SK-N-SH treated with all-trans-retinoic acid at 6 μM for 48 hours (cell line): ENCODE measurements at places on chromosomes 7 and 10.

DNA sequence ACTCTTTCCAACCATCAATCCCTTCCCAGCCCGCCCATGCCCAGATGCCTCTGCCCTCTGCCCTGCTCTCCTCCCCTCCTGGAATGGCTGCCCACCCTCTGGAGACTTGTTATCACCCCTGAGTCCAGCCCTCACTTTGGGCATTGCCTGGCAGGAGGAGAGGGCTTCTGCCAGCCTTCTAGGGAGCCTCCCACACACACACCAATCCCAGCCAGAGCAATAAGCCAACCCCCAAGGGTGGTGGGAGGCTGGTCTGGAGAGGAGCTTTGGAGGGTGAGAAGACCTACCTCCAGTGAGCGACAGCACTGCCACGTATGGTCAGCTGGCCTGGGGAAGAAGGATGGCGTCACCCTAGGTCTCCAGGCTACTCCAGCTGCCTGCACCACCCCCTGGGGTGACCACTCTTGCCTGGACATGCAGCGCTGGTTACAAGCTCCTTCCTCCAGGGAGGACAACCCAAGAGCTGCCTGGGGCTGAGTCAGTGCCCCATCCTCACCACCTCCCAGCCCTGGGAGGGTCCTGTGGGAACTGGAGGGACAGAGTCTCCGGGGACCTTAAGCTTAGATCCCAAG, 8.4 kb downstream of the C10orf105 start:
- no peak for ATAC-seq

GRCh38 chr7:115844857-115845256, 185.7 kb downstream of the TFEC start:
- ATAC-seq, result no peak

- ATAC-seq, result no peak
Observed at GRCh38 chr7:113622796-113623195, 296.0 kb downstream of the PPP1R3A start.

GRCh38 chr7:108291791-108292440, 161.8 kb upstream of the LAMB4 start:
- ATAC-seq, result peak; percentile 49; the same call in 2 of the 3 replicates

DNA sequence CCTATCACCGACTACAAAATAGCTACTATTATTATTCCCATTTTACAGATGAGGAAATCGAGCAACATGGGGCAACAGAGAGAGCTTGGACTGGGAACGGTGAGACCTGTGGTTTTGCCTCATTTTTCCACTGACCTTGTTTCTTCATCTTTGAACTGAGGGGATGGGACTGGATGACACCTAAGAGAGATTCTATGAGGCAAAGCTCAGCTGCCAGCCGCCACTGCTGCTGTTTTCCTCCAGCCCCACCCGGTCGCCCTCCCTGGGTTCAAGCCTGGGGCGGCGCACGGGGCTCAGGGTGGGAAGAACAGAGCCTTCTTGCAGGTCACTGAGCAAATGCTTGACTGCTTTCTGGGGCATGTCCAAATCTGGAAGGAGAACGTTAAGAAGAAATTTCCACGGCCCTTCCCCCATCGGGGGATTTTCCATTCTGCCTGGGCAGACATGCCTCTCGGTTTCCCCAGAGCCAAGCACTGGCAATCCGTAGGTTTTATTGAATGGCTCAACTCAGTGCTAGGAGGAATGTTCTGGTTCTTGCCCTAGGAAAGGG, 12.3 kb downstream of the DDIT4 start:
- ATAC-seq, result no peak

GRCh38 chr7:149398195-149398820, 62.6 kb downstream of the ZNF777 start:
- ATAC-seq, result peak; percentile 45

GRCh38 chr10:945778-946177, 14.3 kb upstream of the LARP4B start:
- ATAC-seq, result no peak

DNA sequence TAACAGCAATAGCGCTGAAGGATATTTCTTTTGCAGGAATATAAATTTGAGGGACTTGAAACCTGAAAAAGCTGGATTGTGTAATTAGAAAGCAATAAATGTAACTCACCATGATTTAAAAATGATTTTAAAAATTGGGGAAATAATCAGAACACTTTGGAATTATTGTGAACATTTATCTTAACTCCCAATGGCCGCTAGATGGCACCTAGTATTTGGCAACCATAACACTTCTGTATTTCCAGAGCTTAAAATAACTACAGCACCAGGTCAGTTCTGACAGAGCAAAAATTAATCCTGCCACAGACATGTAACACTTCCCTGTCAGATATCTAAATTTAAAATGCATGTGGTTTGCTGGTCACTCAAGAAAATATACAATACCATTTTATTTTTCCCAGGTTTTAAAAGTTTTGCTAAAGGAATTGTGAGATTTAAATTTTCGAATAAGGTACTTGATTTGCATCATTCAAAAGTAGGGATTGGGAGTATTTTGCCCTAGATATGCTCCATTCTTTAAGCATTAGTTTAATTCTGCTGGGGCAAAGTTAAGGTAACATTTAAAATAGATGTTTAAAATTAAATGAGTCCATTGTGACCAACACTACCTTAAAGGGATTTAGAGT, 144.5 kb downstream of the PPP1R3A start:
- ATAC-seq, result peak; percentile 80

DNA sequence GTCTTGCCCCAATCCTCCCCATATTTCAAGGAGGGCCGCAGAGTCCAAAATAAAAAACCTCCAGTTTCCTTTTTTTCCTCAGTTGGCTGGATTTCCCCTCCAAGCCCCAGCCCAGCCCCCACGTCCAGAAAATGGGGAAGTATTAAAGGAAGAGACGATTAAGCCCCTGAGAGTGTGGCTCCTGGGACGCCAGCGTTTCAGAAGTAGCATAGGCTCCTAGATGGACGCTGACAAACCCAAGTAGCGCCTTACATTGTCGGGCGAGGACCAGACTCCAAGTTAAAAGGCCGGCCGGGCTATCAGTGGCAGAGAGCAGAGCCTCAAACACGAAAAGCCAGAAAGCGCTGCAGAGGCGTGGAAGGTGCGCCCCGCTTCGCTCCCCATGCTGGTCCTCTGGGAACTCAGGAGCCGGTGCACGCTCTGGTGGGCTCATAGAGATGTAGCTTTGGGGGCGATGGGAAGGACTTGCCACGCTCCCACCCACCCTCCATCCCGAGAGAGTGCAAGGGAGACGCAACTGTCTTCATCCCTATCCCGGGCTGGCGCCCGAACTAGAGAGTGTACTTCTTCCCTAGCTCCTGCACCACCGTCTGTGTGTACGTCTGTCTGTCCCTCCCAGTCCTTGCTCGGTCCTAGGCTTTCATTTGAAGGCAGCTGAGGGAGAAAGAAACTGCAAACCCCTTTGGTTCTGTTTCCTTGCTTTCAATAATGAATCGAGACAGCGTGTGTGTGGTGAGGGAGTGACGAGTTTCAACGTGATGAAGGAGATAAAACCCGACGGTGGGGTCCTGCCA, 6.3 kb upstream of the EMX2 start:
- 0 out of 3 replicates have a peak, but pooled peaks have one; percentile 4 for ATAC-seq

DNA sequence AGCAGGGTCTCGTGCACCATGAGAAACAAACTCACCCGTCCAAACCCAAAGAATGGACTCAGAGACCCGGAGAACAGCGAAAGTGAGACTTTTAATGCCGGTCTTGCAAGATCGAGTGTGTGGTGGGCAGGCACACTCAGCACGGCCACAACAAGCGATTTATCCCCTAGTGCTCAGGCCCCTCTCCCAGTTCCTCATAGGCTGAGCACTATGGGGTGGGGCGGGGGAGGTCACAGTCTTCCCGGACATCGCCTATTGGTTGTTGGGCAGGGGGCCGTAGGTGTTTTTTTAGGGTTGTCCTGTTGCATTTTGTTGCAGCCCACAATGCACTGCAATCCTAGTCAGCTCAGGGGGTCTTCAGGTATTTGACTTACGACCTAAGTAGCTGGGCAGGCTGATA, 608.3 kb upstream of the FOXK1 start:
- ATAC-seq, result no peak

DNA sequence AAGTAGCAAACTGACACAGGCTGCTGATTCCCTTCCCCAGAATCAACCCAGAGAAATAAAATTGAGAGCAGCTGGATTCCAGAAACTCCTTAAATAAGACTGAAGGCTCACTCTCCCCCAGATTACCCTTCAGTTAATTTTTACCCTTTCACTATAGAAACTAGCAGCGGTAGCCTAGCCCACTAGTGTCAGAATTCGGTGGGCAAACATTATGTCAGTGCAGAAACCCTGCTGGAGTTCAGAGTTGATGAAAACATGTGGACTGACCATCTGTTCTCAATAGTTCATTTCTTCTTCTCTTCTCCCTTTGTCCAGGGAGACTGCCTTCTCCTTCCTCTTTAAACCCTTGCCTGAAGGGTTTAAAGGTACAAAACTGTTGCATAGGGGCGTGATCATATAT, 100.1 kb downstream of the PODXL start:
- ATAC-seq, result no peak

- ATAC-seq, result no peak
Observed at GRCh38 chr7:72032934-72033333, 379.2 kb downstream of the CALN1 start.

GRCh38 chr7:38855386-38855785, 53.6 kb downstream of the VPS41 start:
- ATAC-seq, result no peak

DNA sequence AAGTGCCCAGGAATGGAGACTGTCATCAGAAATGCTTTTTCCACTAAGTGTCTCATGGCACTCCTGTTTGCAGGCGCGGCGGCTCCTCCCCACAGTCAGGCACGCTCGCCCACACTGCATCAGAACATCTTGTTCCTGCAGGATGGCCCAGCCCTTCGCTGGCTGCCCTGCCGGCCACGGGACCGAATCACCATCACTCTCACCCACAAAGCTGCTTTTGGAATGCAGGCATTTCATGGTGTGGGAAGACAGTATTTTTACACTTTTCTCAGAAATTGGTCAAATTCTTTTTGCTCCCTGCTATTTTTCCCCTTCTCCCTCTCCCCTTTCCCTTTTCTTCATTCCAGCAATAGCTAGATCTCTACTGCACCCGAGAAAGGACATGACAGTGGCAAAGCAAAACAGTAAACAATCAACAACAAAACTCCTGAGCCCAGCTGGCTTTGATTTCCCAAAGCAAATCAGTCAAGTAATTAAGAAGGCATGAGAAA, 176.1 kb upstream of the TNS3 start:
- peak; percentile 85 for ATAC-seq

- ATAC-seq, result peak; percentile 43; the same call in 1 of the 3 replicates
Observed at GRCh38 chr7:50119815-50120637, 27.0 kb upstream of the ZPBP start.

DNA sequence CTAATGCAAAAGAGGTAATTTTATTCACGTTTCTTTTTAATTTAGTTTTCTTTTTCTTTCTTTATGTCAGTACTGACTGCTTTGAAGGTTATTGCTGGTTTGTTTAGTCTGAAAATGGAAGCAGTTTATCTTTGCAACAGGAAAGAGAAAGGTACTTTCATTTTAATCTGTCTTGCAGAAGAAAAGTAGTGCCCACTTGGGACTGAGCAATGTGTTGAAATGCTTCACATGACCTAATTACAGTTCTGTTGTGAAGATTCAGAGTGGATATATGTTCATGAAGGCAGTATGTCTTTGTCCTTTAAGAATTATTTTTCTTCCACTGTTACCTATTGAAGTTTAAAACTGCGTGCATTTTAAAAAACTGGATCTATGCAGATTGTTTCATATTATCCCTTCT, 80.1 kb downstream of the ANKIB1 start:
- ATAC-seq, result no peak

- peak; percentile 34 for ATAC-seq
Observed at GRCh38 chr10:43076876-43077420, at the start of gene RET. TSS of gene RET (plus strand) at chr10:43077069. CDS start at chr10:43077259, 190 bp downstream.

DNA sequence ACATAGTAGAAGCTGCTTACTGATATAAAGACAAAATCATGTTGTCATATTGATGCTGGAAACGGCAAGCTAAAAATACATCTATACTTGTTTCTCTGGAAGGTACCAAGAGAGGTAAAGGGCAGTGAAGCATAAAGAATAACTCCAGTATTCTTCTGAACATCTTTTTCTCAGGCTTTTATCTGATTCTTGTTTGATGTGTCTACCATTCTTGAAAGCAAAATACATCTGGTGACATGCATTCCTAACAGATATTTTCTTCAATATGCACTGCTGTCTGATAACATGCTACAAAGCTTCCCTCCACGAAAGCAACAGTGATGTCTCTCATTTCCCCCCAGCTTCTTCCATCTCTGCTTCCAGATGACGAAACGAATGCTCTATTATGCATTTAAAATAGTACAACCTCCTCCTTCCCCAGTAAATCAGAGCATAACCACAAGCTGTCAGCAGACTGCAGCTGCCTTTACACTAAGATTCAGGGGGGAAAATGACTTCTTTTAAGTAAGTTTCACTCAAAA, 100.8 kb downstream of the ARHGAP21 start:
- ATAC-seq, result peak; percentile 33; the same call in 2 of the 3 replicates

- ATAC-seq, result no peak
Observed at GRCh38 chr7:13322126-13322525, 634.7 kb downstream of the ARL4A start.

DNA sequence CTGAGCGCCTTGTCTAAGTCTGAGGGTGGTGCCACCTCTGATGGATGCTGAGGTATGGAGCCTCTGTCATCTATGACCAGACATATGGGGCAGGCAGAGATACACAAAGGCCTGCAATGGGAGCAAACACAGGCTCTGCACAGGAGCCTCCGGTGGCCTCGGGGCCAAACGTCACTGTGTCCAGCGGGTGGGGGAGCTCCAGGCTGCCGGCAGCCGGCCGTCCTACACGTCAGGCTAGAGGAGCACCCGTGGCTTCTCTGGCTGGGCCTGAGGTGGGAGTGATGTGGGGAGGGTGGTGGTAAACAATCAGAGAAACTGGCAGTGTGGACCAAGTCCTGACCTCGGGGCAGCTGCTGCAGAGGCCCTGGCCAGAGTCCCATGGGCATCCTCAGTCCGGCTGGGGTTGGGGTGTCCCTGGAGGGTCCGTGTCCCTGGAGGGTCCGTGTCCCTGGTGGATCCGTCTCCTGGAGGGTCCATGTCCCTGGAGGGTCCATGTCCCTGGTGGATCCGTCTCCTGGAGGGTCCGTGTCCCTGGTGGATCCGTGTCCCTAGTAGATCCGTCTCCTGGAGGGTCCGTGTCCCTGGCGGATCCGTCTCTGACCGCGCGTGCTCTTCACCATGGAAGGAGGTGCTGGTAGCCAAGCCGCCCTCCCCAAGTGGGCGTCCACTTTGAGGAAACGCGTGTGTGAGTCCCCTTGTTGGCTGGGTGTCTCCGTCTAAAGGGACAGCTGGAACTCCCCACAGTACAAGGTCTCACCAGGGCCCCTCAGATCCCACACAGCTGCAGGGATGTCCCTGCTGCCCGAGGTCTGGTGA, 24.2 kb upstream of the FAM20C start:
- ATAC-seq, result no peak
